ENCODE measurements at places on chromosomes 12 and 14. TPM values are rescaled to one million over a fixed set of nuclear protein-coding genes. Genes with fewer than 3 reads are reported as not detected.

GRCh38 chr12:89571491-89572195 lies 45.8 kb upstream of the POC1B start:
- no peak for DNase-seq
- peaks cover 5% of the 10 kb centered on the region for H3K4me1 ChIP-seq
- no peak overlapping the region for H3K27ac ChIP-seq
- no peak overlapping the region for H3K4me3 ChIP-seq
- no peaks in the 10 kb centered on the region for H3K27me3 ChIP-seq

DNA sequence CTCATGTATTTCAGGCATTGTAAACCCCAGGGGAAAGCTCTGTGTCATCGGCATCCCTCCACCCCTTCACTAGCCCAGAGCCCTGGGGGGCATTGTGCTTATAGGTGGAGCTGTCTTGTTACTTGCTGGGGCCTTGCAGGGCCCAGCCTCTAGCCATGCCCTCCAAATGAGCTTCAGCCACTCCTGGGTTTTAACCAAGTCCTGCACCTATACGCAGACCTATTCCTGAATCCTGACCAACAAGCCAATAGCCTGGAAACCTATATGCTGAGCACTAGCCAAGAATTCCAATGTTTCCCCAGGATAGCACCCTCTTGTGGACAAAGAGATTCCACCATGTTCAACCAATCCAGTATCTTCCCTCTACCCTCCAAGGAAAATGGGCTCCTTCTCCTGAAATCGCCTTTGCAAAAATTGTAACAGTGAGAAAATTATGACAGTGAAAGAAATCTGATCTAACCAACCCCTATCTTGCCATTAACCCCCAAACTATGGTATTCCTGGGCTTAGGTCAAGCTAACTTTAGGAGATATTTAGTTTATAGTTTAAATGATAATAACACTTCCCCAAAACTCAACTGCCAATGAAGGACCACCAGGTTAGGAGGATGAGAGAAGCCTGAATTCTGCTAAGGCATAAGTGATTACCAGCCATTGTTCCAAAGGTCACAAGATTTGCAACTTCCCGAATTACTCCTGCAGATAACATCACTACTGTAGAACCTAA lies 55.5 kb downstream of the TTC7B start:
- H3K4me3 ChIP-seq = no peak overlapping the region
- no peak for DNase-seq
- peaks cover 14% of the 10 kb centered on the region for H3K4me1 ChIP-seq
- peaks cover 2% of the 10 kb centered on the region for H3K36me3 ChIP-seq
- H3K27ac ChIP-seq = no peak overlapping the region

GRCh38 chr12:91111366-91112325 lies at the start of gene LUM:
LUM (minus strand) TSS chr12:91111494; CDS start chr12:91108979, 2,515 bp downstream.
- no peak for DNase-seq
- no peaks in the 10 kb centered on the region for H3K4me1 ChIP-seq
- H3K4me3 ChIP-seq = no peak within 1 kb of the TSS
- no peak within 1 kb of the TSS for H3K27ac ChIP-seq
- no peaks in the 10 kb centered on the region for H3K36me3 ChIP-seq

GRCh38 chr14:85580536-85581140 lies 50.7 kb downstream of the FLRT2 start:
- no peaks in the 10 kb centered on the region for H3K36me3 ChIP-seq
- H3K27me3 ChIP-seq = no peaks in the 10 kb centered on the region
- no peaks in the 10 kb centered on the region for H3K4me1 ChIP-seq
- DNase-seq = no peak

- peak overlapping the region; percentile 39 for H3K4me3 ChIP-seq
- peak overlapping the region; percentile 50 for H3K27ac ChIP-seq
- peaks cover 71% of the 10 kb centered on the region for H3K36me3 ChIP-seq
- peaks cover 47% of the 10 kb centered on the region for H3K4me1 ChIP-seq
These were observed 72.5 kb downstream of the LGMN start for GRCh38 chr14:92675976-92676375.

DNA sequence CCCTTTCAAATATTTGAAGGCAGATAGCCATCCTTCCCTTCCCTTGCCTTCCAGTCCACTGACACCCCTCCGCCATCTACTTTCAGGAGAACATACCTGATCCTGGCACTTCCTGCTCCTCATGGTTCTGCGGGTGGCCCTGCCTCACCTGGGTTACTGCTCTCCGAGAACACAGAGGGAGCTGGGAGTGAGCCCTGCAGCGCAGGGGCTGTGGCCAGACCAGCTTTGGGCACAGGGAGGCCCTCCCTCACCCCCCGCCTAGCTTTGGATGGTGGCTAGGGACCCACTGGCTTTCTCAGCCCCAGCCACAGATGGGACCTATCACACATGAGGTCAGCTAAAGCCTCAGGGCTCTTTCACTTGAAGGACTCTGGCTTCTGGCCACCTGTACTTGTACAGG lies 12.4 kb downstream of the IQSEC3 start:
- no peaks in the 10 kb centered on the region for H3K36me3 ChIP-seq
- no peak overlapping the region for H3K4me3 ChIP-seq
- no peak for DNase-seq
- no peaks in the 10 kb centered on the region for H3K4me1 ChIP-seq
- H3K27me3 ChIP-seq = peaks cover 43% of the 10 kb centered on the region

GRCh38 chr12:45601390-45601789 lies 128.1 kb upstream of the ARID2 start:
- H3K27ac ChIP-seq = no peak overlapping the region
- DNase-seq = no peak
- no peaks in the 10 kb centered on the region for H3K4me1 ChIP-seq

- DNase-seq = no peak
- H3K36me3 ChIP-seq = no peaks in the 10 kb centered on the region
- no peak overlapping the region for H3K27ac ChIP-seq
- H3K27me3 ChIP-seq = peaks cover 7% of the 10 kb centered on the region
- no peak overlapping the region for H3K4me3 ChIP-seq
- H3K4me1 ChIP-seq = peaks cover 3% of the 10 kb centered on the region
These were observed 5.9 kb downstream of the SDR9C7 start for GRCh38 chr12:56928262-56928661.

GRCh38 chr12:10715491-10715890 lies 7.6 kb downstream of the YBX3 start:
- no peak overlapping the region for H3K27ac ChIP-seq
- DNase-seq = no peak
- peak overlapping the region; percentile 4 for H3K4me3 ChIP-seq
- peaks cover 28% of the 10 kb centered on the region for H3K4me1 ChIP-seq
- no peaks in the 10 kb centered on the region for H3K27me3 ChIP-seq

DNA sequence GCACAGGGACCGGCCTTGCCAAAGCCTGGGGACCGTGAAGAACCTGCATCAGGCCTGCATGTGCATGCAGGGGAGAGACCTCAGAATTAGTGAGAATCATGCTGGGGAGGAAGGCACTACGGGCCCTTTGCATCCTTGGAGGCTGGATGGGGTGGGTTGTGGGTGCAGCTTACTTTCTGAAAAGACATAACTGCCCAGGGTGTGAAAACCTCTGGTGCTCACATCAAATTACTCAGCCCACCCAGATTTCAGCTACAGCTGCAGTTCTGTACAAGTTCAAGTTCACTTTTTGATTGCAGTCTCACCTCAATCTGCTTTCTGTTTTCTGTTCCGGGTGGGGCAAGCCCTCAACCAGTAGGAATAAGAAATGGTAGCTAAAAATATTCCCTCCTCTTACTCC lies 130.6 kb downstream of the SLC15A4 start:
- no peak overlapping the region for H3K27ac ChIP-seq
- no peaks in the 10 kb centered on the region for H3K36me3 ChIP-seq
- no peak for DNase-seq
- no peaks in the 10 kb centered on the region for H3K4me1 ChIP-seq
- no peak overlapping the region for H3K4me3 ChIP-seq

- no peaks in the 10 kb centered on the region for H3K27me3 ChIP-seq
- H3K27ac ChIP-seq = no peak overlapping the region
- no peaks in the 10 kb centered on the region for H3K36me3 ChIP-seq
- H3K4me1 ChIP-seq = no peaks in the 10 kb centered on the region
These were observed 252.4 kb upstream of the TBX3 start for GRCh38 chr12:114936148-114937079.

- no peak overlapping the region for H3K4me3 ChIP-seq
- DNase-seq = no peak
- no peaks in the 10 kb centered on the region for H3K4me1 ChIP-seq
- H3K27ac ChIP-seq = no peak overlapping the region
- no peaks in the 10 kb centered on the region for H3K36me3 ChIP-seq
- peaks cover 2% of the 10 kb centered on the region for H3K27me3 ChIP-seq
These were observed 40.9 kb upstream of the FZD10 start for GRCh38 chr12:130121226-130122000.

GRCh38 chr12:116172224-116172849 lies 105.2 kb downstream of the MED13L start:
- H3K36me3 ChIP-seq = peaks cover 5% of the 10 kb centered on the region
- DNase-seq = peak; percentile 84

- no peak for DNase-seq
- no peak overlapping the region for H3K4me3 ChIP-seq
- H3K4me1 ChIP-seq = peaks cover 2% of the 10 kb centered on the region
- H3K36me3 ChIP-seq = no peaks in the 10 kb centered on the region
These were observed 7.9 kb upstream of the NYNRIN start for GRCh38 chr14:24390701-24391468.

LMNTD1 gene
- total RNA-seq = not detected

LTBP2 gene
- not detected for total RNA-seq

WSB2 gene
- 133 TPM for total RNA-seq

CYP46A1 gene
- total RNA-seq = 0.02 TPM

HCAR3 gene
- 0.84 TPM for total RNA-seq
